ENCODE measurements at places on chromosomes 7 and 10. TPM values are rescaled to one million over a fixed set of nuclear protein-coding genes. Genes with fewer than 3 reads are reported as not detected.

PRPS1L1 gene
- total RNA-seq = not detected

SLIT1 gene
- 0.14 TPM for total RNA-seq

CCDC172 gene
- total RNA-seq = not detected

GNAT3 gene
- not detected for total RNA-seq

CYP26C1 gene
- not detected for total RNA-seq

Measured in A549 treated with Hydrocortisone at 1 μM for 4 hours (cell line).